ENCODE measurements at places on chromosomes 5 and 9.

GRCh38 chr5:31049936-31050704 lies 143.4 kb upstream of the CDH6 start:
- no peak for DNase-seq

DNA sequence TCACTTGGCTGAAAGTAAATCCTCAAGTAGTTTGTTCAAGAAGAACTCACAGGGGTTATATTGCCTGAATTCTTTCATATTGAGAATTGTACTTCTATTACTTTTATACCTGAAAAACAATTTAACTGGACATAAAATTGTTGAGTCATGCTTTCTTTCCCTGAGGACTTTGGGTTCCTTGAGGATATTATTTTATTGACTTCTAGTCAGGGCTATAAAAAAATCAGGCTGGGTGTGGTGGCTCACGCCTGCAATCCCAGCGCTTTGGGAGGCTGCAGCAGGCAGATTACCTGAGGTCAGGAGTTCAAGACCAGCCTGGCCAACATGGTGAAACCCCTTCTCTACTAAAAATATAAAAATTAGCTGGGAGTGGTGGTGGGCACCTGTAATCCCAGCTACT lies 17.9 kb upstream of the CDC42SE2 start:
- DNase-seq = no peak

GRCh38 chr5:155250596-155250995 lies 237.0 kb downstream of the KIF4B start:
- DNase-seq = no peak

GRCh38 chr5:147675168-147675567 lies 107.4 kb downstream of the JAKMIP2 start:
- DNase-seq = no peak

DNA sequence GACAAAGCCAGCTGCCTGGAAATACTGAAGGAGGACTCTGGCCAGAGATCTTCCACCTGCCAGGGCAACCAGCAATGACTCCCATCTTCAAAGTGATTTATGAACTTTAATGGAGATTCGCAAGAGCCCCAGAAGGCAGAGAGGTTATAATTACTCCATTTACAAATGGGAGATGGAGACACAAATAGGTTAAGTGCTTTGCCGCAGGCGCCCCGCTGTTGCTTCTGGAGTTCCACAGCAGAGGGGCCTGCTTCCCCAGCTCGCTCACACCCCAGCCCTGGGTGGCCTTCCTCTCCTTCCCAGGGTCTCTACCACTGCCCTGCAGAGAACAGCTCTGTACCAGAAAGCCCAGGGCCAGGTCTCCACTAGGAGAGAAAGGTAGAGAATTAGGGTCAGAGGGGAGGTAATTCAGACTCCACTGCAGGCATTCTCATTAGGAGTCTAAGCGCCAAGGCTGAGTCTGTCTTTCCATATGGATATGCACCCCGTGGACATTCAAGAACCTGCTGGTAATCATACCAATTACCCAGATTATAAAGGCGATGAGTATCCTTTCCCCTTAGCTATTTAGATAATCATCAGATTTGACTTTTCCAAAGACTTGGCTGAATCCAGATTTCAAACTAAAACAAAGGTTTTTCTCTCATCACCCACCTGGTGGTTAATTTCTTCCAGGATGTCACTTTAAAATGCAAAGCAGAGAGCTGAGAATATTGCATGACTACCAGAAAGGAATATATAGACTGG lies 157.6 kb upstream of the TUT7 start:
- no peak for DNase-seq

GRCh38 chr5:66864240-66864884 lies 268.2 kb downstream of the MAST4 start:
- DNase-seq = no peak

GRCh38 chr9:99778308-99778707 lies 43.4 kb upstream of the NR4A3 start:
- no peak for DNase-seq

- no peak for DNase-seq
Observed at GRCh38 chr9:129266536-129266935, 88.5 kb upstream of the IER5L start.
